ENCODE measurements at places on chromosomes 1 and 21.

DNA sequence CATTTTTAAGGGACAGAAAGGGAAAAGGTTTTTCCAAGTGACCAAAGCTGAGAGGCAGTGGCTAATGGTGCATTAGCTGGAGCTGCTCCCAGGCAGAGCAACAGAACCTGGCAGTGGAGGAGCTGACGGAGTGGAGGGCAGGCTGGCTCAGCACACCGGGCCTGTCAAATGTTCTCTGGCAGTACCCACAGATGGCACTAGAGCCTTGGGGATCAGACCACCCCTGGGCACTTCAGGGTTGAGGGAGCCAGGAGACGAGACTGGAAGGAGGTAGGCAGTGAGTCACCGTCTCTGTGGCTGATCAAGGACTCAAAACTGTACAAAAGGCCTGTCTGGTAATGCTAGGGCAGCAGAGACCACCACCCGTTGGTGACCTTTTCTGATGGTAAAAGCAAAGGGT, 121.7 kb upstream of the KIAA0040 start:
- DNase-seq: no peak

DNA sequence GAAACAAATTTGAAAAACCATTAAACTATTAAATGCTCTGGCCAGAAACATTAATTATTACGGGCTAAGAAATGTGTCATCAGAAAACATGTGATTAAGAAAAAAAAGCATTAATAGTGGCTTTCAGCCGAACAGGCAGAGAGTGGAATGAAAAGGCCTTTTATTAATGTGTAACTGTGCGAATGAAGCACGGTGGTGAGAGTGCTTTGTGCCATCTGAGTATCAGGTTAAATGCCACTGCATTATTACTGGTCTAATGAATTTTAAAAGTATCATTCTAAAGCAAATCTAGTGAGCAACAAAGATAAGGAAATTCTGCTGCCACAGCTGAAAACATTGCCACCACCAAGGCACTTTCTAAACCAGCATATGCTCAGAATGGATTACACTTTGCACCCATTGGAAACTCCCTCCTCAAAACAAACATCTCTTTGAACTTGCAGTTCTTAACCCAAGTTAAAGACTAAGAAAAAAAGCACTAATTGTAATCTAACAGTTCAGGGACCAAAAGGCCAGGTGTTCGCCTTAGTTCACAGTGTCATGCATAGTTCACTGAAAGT, 30.0 kb upstream of the SSX2IP start:
- DNase-seq: no peak

GRCh38 chr1:30039354-30040080, 683.9 kb downstream of the MATN1 start:
- DNase-seq: no peak

GRCh38 chr1:107949467-107950253, 15.3 kb downstream of the VAV3 start:
- DNase-seq: no peak

DNA sequence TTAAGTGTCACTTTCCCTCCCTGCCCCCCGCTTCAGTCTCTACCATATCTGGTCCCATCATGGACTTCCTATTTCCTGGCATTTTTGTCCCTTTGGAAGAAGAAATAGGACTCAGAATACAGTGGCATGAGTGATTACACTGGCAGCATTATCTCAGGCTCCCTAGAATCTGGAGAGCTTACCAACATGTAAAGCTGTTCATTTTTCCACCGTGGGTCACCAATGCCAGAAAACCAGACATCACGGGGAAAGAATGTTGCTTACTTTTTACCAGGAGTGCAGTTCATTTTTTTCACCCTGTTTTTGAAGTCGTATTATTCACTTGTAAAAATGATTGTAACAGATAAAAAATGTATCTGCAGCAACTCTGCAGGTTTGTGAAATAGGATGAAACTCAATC, 44.8 kb downstream of the BACH1 start:
- no peak for DNase-seq

- no peak for DNase-seq
Measured at GRCh38 chr1:231970684-231971083, 344.1 kb downstream of the DISC1 start.

DNA sequence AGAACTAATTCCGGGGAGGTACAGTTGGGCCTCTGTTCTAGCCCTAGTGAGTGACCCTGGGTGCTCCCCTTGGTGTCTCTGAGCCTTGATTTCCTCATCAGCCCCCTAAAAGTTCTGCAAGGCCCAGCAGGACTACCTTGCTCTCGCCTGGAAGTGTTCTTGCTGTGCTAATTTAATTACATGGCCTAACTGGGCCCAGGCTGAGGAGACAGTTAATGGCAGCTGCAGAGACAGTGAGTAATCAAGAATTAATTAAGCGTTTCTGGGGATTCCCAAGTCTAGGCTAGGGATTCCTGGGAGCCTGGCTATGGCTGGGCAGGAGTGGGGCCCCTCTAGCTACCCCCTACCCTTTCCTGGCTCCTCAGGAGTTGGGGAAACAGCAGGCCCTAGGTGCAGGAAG, 24.7 kb upstream of the DMBX1 start:
- DNase-seq: no peak

DNA sequence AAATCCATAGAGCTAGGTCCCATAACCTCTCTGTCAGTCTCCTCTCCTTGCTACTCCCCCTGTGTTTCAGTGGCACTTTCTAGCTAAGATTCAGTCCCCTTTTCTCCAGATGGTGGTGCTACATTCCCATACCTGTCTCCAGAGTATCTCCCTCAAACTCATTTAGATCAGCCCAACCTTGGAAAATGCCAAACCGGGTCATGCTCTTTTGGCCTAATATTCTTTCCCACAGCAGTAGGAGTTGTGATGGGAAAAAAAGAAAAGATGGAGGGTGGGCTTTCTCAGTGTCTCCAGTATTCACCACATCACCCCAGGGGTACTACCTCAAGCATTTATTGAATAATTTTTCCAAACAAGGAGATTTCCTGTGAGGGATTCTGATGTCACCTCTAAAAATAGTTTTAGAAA, 3.2 kb upstream of the RXFP4 start:
- peak; percentile 65 for DNase-seq

GRCh38 chr1:154325583-154326545, 539 bp downstream of the ATP8B2 start:
- DNase-seq: peak; percentile 67

DNA sequence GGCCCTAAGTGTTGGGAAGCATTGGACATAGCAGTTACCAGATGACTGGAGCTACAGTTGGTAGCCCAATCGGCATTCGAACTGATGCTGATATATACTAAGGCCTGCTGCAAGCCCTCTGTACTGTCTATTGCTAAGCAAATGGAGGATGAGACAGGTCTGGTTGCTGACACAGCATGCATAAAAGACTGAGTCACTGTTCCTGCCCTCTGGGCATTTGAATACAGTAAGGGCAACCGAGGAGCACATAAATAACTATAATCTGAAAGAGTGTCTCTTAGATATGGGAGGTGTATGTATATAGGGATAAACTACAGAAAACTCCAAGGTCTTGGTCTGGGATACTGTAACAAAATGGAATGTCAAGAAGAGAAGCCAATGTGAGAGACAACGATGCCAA, 16.8 kb upstream of the MARK1 start:
- no peak for DNase-seq

DNA sequence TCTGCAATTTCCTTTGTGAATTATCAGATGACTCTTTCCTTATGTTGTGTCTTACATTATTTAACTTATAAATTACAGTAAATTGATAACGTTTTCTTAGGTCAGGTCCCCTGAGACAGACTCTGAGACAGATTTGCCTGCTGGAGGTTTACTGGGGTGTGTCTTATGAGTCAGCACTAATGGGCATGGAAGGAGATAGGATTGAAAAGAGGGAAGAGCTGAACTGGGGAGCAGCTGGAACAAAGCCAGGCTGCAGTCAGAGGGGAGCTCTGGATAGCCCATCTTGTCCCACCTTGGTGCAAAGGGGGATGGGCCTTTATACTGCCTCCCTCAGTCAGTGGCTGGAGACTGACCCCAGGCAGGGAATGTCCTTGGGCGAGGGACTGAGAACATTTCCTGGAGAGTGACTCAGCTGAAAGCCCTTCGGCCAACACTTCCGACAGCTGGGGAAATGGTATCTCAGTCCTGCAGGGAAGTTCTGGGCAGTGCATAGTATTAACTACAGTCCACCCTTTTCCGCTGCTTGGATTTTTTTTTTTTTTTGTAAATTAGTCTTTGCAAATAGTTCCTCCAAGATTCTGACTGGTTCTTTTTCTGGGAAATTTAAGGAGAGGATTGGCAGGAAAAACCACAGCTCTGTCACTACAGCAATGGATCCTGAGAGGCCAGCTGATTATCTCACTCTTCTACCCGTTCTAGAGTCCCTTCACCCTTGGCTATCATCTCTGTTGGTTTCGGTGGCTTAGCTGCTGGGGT, 39.1 kb upstream of the CDC42BPA start:
- DNase-seq: peak; percentile 9

DNA sequence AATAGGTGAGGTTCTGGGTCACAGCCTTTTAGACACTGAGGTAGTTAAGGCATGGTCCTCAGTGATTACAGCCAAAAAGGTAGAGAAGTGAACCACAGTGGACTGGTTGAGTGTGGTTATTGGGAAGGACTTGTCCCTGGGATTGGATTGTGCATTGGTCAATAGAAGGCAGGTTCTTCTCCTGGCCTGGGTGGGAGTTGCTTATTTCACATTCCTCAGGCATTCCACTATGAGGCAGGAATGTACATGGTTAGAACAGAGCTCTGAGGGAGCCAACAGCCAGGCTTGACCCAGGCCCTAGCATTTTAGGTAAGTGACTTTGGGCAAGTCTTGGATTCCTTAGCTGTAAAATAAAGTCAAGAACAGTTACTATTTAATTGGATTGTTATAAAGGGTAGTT, 97.9 kb upstream of the MARK1 start:
- DNase-seq: no peak

DNA sequence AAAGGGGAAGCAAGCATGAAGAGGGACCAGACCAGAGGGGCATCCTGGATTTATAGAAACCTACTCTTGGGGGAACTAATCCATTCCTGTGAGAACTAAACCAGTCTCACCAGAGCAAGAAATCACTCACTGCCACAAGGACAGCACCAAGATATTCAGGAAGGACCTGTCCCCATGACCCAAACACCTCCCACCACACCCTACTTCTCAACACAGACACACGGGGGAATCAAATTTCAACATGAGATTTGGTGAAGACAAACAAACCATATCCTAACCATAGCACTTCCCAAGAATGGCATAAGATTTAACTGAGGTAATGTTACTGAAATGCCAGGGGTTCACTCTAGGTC, 12.1 kb upstream of the POU2F1 start:
- DNase-seq: no peak

GRCh38 chr1:71522721-71523120, 441.9 kb upstream of the ZRANB2 start:
- no peak for DNase-seq

DNA sequence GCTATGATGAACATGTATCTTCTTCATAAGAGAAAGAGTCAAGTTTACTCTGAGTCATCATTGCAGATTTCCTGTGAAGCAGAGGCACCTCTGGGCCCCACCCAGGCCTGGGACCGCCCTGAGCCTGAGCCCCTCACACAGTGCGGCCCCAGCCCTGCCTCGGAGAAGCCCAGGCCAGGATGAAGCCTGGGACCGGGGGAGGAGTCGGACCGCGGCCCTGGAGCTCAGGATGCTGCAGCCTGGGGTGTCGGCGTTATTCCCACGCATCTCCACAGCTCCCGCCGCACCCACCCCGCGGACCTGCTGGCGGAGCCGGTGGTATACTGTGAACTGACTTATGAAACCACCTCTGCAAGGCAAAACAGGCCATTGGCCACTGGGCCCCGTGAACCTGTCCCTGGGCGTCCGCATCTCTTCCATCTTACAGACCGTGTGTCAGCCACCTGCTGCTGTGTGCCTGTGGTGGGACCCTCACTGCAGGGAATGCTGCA, 2.4 kb upstream of the COL6A1 start:
- no peak for DNase-seq

DNA sequence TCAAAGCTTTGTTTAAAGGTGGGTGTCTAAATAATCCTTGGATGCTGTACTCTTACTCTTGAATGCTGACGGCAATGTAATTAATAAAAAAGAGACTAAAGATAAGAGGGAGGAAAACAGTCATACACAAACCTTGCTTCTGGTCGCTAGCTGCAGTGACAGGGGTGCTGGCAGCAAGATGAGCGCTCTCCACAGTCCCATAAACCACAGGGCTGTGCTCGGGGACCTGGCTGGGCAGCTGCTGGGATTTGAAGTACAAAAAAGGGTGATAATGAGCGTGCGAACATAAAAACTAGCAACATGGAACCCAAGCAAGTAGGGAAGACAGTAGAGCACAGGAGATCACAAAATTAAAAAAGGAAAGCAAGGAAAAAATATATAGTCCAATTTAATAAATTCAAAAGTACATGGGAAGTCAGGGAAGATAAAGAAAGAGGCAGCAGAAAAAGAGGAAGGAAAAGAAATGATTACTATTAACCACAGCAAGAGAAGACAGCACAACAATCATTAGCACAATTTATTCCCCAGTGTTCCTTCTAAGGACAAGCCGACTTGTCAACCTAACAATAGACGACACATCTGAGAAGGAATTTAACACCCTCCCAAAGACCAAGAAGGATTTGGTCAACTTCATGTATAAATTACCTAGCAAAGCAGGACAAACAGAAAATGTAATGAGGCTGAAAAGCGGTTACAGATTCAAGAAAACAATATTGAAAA, 162.9 kb upstream of the HP1BP3 start:
- no peak for DNase-seq

DNA sequence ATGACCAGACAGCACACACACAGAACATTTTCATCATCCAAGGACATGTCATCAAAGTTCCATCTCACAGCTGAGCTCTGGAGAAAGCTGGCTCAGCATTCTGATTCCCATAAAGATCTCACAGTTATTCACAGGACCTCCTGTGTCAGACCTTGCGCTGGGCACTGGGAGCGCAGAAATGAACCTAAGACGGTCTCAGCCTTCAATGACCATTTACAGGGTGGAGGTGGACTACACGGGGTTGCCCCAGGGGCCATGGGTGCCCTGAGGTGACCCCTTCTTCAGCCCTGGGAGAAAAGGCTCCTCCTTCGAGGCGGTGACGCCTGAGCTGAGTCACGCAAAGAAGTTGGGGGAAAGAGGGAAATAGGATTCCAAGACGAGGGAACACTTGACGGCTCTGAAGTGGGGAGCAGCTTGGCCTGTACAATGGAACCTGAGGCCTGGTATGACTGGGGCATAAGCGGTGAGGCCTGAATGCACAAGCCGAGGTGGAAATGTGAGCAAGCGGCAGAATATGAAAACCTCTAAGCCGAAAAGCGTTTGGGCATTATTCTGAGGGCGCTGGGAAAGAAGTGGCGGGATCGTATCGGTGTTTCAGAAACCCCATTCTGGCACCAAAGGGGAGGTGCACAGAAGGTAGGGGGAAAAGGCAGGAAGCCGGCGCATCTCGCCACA, 797 bp downstream of the CC2D1B start:
- no peak for DNase-seq

- DNase-seq: no peak
Measured at GRCh38 chr1:9306006-9306405, 13.3 kb downstream of the SPSB1 start.

DNA sequence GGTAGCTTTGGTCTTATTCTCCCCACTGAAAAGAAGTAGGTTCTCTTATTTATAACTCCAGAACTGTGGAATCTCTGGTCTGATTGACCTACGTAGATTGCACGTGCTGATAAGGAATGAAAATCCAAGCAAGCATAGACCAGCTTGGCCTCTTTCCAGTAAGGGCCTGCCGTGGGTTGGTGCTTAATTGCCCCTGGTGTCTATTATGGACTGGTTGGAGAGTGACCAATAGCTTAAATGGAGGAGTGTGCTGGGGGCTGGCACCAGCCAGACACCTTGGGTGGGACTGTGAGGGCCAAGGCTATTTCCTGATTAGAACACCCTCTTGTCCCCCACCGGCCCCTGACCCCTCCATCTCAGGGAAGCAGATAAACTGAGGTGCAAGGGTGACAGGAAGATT, 74.0 kb downstream of the TENT5C start:
- DNase-seq: no peak

- DNase-seq: no peak
Measured at GRCh38 chr1:228207381-228207810, 448 bp upstream of the OBSCN start.

Measured in DMS 273 treated with DMSO at 0.1 percent for 48 hours (cell line).